ENCODE measurements at places on chromosomes 12 and 14.

DNA sequence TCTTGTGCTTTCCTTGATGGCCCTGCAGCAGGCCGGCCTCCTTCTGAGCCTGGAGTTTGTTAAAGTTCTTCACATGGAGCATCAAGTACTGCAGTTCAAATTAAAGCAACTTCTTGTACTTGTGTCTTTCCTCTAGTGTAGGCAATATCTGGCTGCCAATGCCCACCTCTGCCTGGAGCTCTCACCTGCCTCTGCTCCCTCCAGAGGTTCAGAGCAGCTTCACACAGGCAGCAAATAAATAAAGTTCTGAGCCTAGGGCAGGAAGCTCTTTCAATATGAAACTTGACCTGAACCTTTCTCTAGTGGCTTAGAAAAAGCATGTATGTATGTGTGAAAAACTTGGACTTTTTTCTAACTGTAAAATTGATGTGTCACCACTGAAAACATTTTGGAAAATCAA is 65.9 kb downstream of the ITPR2 start:
- DNase-seq: no peak

GRCh38 chr12:6745741-6746525 is 7.0 kb downstream of the MLF2 start:
- no peak for DNase-seq

DNA sequence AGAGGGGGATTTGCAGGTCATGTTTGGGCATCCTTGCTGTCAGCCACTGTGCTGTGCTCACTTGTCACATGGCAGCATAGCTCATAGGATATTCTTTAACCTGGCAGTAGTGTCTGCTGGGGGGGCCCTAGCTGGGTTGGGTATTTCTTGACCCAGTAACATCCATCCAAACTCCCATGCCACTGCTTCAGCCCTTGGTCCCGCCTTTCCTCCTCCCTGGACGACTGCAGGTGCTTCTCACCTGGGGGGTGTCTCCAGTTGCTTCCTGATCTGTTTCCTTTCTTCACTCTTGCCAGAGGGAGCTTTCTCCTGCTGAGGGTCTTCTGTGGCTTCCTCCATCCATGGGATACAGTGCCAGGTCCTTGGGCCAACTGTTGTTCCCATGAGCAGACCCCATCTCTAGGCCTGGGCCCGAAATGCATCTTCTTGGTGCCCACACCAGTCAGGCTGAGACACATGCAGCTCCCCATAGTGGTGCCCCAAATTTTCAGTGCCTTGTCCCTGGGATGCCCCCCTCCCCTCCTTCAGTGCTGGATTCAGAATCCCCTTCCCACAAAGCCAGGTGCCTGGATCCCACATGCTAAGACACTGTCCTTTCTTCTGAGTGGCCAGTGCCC is 20.5 kb downstream of the C14orf132 start:
- DNase-seq: no peak

DNA sequence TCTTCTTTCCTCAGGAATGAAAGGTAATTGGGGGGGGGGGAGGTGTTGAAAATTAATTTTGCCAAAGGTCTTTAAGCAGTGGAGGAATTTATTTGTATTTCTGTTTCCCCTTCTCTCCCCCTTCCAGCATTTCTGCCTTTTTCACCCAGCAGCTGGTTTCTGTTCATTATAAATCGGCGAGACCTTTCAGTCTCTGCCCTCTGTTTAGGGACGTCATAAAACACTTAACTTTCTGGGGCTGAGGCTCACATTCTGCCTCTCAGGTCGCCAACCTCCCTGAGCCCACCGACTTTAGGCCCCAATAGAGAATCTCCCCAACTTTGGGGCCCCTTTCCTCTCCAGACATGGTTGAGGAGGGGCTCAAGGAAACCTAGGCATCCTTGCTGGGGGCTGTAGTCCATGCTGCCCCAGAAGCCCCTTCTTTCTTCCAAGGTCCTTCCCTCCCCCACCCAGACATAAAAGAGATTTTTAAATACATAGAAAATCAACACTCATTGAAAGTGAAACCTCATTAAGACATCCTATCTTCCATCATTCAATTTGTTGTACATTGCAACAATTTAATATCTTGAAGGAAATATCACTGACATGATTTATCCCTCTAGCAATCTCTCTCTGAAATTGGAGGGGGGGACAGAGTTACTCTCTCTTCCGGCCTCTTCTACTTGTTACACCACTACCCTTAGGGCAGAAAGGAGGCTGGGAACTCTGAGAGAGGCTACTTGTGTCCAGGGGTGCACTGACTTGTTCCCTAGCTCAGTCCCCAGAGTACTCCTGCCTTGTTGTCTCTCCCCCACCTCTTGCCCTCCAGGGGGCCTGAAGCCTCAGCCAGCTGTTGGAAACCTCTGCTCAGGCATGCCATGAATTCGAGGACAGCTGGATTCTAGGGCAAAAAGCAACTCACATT is 2.5 kb upstream of the HOXC6 start:
- no peak for DNase-seq

DNA sequence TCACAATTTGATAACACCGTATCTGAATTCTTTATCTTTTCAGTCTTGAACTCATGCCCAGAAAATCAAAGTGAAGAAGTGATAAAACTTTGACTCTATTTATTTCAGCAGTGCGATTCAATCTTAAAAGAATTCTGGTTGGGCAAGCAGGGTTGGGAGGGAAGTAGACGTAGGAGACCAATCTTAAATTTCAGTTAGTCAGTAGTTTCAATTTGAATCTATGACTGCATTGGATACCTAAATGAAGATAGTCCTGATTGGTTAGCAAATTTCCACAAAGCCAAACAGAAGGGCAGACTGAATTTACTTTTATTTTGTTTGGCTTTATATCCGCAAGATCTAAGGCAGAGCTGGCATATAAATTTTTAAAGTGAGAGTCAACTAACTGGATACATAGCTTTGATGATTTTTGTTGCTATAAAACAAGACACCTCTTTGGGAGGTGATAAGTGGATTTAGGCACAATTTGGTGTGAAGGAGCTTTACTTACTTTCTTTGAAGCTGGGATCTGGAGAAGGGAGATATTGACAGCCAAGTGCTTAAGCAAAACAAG is 2.6 kb downstream of the ACSS3 start:
- DNase-seq: no peak

DNA sequence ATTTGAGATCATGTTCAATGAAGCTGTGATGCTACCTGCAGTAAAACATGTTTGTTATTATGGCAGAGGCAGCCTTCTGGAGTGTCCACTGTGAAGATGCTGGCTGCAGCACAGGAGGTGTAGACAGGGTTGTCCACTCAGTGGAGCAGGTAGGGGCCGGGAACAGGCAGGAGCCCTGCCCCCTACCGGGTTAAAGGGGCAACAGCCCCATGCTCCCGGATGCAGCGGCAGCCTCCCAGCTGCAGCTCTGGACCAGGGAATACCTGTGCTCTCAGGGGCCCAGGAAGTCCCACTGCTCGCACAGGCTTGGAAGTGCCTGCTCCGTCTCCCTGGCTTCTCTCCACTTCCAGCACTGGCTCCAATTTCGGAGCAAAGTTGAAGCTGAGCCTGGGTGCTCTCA is 401.6 kb downstream of the FOXG1 start:
- no peak for DNase-seq

- DNase-seq: no peak
These were observed 536.3 kb downstream of the TMEM121 start for GRCh38 chr14:106062502-106063272.

DNA sequence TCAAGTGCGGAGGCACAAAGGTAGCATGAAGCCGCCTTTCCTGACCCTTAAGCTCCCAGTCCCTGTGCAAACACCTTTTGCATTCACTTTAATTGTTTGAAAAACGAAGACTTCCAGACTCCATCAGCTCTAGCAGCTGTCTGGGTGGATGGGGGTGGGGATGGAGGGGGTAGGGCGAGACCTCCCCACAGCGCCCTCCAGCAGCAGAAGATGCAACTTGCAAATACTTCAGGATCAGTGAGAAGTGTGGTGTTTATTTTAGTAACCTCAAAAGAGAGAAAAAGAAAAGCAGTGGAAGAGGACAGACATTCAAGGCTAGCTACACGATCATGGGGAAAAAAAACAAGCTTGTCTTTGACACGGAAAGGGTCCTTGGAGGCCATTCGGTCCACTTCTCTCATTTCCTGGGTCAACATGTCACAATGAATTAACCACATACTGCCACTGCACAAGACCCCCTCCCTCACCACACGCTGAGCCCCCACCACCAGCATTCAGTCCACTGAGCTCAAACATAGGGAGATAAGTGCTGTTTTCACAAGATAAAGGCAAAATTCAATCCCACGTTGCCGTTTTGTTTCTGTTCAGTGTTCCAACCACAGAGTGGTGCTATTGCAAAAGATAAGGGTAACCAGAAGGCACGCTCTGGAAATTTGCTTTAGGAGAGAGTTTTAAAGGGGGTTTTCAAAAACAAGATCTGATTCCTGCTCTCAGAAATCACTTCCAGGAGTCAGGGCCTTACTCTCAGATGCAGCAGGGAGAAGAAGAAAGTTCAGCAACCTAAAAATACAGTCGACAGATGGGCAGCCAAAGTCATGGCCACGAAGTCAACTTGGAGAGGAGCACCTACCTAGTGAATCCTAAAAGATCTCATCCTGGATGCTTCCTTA is 3.3 kb upstream of the NTF3 start:
- no peak for DNase-seq

DNA sequence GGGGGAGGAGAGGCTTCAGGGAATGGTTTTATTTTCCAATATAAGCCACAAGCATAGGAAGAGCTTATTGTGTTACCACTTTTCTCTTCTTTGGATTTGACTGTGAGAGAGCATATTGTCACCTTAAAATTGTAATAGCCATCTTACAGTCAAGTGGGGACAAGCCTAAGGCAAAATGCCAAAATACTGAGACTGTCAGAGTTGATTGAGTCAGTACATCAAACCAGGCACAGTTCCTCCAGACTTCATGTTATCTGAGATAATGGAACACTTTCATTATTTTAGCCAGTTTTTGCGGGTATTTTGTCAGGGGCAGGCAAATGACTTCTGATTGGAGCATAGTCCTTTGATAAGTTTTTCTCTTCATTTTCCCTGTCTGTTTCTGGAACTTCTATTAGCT is 19.5 kb upstream of the NUBPL start:
- DNase-seq: no peak

DNA sequence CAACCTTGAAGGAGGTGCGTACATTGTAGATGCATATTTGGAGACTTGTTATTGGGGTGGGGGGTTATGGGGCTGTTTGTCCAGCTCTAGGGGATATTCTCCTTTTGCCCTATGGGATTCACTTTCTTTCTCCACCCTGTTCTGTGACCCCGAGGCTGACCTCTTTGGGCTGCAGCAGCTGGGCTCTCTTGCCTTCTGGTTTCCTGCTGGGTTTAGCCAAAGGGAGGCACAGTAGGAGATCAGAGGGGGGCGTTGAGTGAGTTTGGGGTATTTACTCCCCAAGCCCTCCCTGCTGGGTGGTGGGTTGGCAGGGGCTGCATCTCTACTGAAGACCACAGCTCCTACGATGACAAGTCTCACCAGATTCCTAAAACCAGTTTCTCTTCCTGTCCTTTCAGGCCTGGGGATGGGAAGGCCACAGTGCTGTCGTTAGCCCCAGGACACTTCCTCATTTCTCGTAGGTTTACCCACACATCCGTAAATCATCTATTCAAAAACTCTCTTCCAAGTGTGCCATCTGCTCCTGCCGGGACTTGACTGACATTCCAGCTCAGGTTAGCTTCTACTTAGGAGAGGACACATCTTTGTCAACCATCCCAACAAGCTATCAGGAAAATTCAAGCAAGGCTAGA is 127.1 kb downstream of the TMEM30B start:
- no peak for DNase-seq

GRCh38 chr12:4719821-4720636 is at the start of gene GALNT8:
Gene GALNT8 (plus strand): TSS chr12:4720400. CDS start chr12:4720678, 278 bp downstream.
- DNase-seq: no peak

DNA sequence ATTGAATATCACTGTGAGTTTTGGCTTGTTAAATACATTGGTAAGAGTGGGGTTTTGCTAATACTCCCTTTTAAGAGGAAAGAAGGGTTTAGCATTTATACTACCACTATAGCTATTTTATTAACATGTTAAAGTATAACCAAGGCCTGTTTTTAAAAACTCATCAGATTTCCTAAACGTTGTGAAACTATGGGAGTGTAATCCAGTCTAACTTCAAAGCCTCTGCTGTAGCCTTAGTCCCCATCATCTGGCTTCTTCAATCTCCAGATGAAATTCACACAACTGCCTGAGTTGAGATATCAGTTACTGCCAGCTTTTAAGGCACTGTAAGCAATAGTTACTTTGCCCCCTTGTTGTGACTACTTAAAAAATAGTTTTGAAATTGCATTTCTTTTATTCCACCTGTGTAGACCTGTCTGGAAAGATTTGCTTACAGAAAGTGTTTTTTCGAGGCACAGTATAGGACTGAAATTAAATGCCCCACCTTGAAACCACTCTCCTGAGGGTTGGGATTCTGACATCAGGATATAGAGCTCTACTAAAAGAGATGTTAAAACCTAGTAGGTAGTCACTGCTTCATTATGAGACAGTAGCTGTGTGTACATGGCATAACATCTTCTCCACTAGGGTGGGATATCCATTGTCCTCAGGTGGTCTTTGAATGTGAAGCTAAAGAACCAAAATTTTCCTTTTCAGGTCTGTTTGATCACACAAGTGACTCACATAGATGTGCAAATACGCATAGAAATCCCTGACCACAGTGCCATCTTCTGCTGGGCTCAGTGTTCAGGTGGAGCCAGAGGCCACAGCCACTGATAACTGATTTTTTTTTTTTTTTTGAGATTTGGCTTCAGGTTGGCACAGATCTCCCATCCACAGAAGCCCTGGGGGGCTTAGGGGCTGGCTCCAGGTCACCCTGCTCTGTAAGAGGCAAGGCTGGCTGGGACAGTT is 125.5 kb downstream of the DAAM1 start:
- no peak for DNase-seq

Measured in stimulated activated CD4-positive, alpha-beta T cell treated with anti-CD3 and anti-CD28 coated beads, Interleukin-1b, Interleukin-23, amount 100 ng/mL, for 1 hour (primary cell).